Activated CD4-positive, alpha-beta T cell treated with anti-CD3 and anti-CD28 coated beads, Interleukin-2, amount 50 U/mL, for 16 hours (primary cell): ENCODE measurements at places on chromosomes 6 and 20.

- no peak for DNase-seq
These were observed 418.3 kb upstream of the POU3F2 start for GRCh38 chr6:98416027-98416426.

GRCh38 chr6:4775494-4776130, 592 bp upstream of the CDYL start:
- DNase-seq = peak; percentile 48

GRCh38 chr6:79430913-79431536, 106.2 kb downstream of the LCA5 start:
- DNase-seq = no peak

GRCh38 chr6:155936551-155936950, 480.9 kb upstream of the NOX3 start:
- DNase-seq = no peak

GRCh38 chr6:22095836-22096235, 201.0 kb downstream of the PRL start:
- no peak for DNase-seq

GRCh38 chr6:24004659-24005058, 121.4 kb upstream of the NRSN1 start:
- no peak for DNase-seq

GRCh38 chr20:63175038-63175895, 40.7 kb downstream of the YTHDF1 start:
- DNase-seq = no peak

- no peak for DNase-seq
These were observed 98.7 kb downstream of the SLC16A10 start for GRCh38 chr6:111185954-111186353.

DNA sequence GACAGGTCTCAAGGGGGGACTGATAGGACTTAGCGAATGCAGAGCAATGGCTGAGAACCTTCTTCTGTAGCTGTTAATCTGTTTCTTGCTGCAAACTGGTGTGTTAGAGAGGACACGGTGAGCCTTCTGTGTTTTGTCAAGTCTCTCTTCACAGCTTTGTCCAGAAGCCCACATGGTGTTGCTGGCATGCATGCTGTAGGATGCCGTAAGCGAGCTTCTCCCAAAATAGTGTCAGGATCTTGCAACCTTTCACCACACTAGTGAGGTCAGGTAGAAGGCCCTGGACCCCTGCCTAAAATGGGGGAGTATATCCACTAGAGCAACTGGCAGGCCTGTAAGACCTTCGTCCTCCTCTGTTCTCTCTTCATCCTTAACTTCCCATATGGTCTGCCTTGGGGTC, 51.9 kb upstream of the GLP1R start:
- DNase-seq = no peak

DNA sequence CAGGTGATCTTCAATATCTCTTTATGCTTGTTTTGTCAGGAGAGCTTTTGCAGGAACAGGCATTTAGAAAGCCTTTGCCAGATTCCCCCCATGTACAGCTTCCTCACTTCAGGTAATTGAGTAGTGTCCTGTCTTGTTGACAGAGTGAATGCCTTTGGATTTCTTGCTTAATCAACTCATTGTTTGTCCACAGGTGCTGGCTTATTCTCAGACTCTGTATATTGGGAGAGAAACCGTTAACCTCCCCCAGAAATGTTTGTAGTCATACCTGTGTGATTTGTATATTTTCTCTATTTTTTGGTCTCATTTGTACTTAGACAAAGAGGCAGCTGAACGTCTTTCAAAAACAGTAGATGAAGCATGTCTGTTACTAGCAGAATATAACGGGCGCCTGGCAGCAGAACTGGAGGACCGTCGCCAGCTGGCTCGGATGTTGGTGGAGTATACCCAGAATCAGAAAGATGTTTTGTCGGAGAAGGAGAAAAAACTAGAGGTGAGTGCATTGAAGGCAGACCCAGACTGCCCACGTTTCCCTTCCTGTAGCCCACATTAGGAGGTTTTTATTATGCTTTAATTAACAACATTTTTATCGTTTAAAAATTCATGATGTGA, 32.3 kb downstream of the RPRD1B start:
- DNase-seq = no peak

- no peak for DNase-seq
These were observed 260.6 kb downstream of the PRL start for GRCh38 chr6:22036275-22036674.

DNA sequence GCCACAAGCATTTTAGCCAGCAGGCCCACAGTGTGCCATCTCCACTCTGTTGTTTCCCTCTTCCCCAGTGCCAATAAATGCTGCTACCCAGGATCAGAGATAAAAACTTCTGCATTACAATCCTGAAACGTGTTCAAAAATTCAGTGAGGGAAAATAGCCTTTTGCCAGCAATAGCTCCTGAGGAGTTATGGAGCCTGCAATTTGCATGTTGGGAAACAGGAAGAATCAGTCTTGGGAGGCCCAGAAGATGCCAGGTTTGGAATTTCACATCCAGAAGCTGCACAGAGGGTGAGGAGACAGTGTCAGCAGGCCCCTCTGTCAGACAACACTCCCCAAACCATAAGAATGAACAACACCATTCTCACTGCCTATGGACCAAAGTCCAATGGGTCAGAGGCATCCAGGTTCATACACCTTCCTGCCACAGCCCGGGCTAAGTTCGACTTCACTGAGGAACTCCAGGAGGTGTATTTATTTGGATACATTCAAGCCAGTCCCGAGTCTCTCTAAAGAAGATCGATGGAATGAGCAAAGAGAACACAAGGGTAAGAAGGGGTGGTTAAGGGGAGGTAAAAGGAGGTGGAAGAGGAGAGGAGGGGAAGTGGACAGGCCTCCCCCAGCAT, 20.8 kb downstream of the RRBP1 start:
- no peak for DNase-seq

- DNase-seq = no peak
These were observed 12.0 kb downstream of the TOMM6 start for GRCh38 chr6:41799559-41799911.

DNA sequence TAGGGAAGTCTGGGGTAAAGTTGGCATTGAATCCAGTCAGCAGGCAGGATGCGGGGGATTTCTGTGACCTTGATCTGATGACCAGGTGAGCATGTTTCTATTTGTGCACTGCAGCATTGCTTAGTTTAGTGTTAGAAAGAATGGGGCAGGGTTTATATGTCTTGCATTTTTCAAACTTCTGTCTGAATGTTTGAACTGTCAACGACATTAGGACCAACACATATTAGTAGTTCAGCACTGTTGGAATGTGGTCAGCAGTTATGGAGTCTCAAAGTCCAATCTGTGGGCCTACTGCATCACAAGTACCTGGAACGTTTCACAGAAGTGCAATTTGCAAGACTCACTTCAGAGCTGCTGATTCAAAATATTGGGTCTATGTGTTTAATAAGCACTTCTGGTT, 276.6 kb upstream of the BMP2 start:
- DNase-seq = no peak

- DNase-seq = no peak
These were observed 454.2 kb downstream of the PTPRT start for GRCh38 chr20:42735539-42735938.

- no peak for DNase-seq
These were observed 17.6 kb downstream of the PCMTD2 start for GRCh38 chr20:64273109-64273508.

DNA sequence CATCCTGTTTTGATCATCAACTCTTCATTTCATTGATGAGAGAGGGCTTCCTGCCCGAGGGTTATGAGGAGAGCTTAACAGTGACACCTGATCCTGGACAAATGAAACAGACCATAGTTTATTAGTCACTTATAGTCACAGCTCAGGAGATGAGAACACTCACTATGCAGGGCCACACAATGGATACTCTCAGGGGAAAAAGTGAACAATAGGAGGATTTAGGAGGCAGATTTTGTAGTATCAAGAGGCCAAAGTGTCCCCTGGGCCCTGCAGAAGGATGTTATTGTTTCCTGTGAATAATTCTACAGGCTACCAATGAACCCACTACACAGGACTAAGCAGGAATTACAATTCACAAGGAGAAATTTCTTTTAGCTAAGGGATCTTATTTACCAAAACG, 772.8 kb upstream of the MAN1A1 start:
- no peak for DNase-seq

DNA sequence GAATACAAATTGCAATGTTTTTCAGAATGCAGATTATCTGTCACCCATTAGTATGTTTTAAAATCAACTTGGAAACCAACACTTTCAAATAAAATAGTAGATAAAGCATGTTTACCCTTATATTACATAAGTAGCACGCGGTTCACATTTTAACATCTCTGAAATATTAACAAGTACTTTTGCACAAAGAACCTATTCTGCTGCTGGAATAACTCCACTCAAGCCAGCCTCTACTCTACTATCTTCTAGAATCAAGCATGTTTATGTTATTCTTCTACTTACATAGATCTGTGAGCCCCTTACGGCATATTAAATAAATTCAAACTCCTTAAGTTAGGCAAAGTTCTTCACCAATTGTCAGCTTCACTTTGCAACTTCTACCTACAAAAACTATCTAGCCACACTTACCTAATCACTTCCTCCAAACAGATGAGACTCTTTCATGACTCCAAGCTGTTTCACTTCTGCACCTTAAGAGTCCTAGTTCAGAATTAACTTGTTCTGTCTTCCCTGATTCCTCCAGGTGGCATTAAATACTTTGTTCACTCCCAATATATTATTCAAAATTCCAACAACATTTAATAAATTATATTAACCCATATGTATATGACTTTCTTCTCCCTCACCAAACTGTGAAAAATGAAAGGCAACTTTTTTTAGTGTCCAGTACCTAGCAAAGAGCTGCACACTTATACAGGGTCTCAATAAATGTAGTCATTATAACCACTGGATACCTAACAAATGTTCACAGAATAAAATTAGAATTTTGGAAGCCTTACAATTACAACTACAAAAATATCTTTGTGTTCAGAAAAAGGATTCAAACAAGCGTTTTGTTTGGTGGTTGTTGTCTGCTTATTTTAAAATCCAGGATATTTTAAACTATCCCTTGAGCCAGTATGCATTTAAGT, 12.1 kb downstream of the CEP85L start:
- no peak for DNase-seq

GRCh38 chr6:111842891-111843290, 30.4 kb downstream of the FYN start:
- no peak for DNase-seq

- DNase-seq = no peak
These were observed 1.0 kb upstream of the AGPAT4 start for GRCh38 chr6:161274898-161275297.

DNA sequence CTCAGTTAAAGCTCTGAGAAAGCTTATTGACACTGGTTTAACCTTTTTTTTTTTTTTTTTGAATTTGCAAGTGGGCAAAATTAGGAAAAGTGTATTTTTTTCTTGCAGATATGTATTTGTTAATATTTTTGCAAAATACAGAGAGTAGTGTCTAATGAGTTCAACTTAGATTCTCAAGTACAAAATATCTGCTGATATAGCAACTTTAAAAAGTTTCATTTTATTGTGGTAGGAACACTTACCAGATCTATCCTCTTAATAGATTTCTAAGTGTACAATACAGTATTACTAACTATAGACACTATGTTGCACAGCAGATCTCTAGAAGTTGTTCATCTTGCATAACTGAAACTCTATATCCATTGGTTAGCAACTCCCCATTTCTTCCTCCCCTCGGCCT, 30.9 kb upstream of the HDDC2 start:
- no peak for DNase-seq

DNA sequence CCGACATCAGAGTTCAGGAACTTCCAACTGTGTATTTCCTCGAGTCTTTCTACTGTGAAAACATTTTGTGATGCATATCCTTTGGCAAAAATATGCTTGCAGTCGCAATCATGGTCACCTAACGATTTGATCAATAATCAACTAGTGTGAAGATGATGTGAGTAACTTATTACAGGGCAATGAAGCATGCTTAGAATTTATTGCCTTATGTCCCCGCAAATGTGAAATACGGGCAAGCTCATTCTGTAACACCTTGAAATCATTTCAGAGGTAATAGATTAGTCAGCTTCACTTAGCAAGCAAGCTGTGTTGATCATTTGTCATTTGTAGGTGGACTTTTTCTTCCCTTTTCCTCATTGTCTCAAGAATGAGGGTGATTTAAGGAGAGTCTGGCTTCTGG, 67.9 kb upstream of the DOK5 start:
- DNase-seq = no peak

- peak; percentile 36 for DNase-seq
These were observed 214.9 kb downstream of the LY86 start for GRCh38 chr6:6803180-6803977.

DNA sequence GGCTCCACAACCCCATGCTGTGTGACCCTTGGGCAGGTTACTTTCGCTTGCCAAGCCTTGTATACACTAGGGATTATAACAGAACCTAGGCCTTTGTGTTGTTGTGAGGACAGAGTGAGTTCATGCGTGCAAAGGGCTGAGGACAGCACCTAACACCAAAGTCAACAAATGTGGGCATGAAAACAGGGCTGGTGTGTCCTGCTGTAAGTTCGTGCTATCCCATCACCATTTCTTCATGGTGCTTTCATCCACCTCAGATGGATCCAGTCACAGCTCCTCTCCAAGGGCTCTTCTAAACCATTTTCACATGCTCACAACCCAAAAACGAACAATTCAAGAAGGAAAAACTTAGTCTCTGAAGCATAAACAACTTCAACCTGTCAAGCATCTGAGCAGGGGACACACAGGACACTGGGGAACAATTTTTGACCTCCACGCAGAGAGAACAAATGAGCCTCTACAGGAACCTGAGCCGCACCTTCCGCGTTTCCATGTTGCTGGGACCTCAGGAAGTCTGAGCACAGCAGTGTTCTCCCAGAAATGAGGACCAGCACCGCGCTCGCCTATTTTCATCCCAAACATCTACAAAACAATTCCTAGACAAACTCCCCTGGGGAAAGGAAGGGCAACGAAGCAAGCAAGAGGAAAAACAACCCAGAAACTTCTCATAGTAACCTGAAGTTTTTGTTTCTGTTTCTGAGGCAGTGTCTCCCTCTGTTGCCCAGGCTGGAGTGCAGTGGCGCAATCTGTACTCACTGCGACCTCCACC, 3.1 kb downstream of the LRP11 start:
- DNase-seq = no peak

GRCh38 chr6:74073999-74074398, 378.0 kb downstream of the CD109 start:
- no peak for DNase-seq

DNA sequence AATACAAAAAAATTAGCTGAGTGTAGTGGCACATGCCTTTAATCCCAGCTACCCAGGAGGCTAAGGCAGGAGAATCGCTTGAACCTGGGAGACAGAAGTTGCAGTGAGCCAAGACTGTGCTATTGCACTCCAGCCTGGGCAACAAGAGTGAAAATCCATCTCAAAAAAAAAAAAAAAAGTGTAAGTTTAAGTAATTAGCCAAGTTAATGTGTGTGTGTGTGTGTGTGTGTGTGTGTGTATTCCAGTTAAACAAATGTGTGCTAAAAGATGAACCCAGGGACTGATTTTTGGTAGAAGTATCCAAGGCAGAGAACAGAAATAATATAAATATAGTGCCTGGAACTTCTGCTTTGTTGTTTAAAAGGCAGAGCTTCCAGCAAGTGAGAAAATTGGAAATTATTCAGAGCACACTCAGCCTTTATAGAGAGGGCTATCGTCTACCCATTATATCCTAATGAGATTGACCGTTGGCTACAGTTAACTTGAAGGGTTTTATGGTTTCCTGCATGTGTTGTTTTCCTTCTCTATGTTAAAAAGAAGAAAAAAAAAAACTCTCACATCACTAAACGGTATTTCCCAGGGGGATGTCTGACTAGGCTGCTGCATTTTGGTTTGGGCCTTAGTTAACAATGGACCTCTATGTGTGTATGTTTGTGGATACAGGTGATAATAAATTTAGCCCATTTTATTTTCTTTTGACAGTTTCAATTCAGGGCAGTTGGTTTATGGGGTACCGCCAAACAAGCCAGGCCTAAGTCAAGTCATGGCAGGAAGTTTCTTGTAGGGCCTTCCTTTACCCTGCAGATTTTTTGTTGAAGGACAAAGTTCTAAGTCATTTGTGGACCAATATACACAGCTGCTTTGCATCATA, 9.8 kb downstream of the SOX4 start:
- no peak for DNase-seq
